ENCODE measurements at places on chromosomes 6 and 20. TPM values are rescaled to one million over a fixed set of nuclear protein-coding genes. Genes with fewer than 3 reads are reported as not detected.

The CLVS2 gene
- polyA plus RNA-seq, result 0.78 TPM

The POLR3F gene
- polyA plus RNA-seq, result 17.0 TPM

The ZBTB9 gene
- 11.5 TPM for polyA plus RNA-seq

The PLA2G7 gene
- polyA plus RNA-seq, result 1.2 TPM

The PACSIN1 gene
- 0.24 TPM for polyA plus RNA-seq

The NKX2-2 gene
- 0.18 TPM for polyA plus RNA-seq

The TFAP2D gene
- not detected for polyA plus RNA-seq

The CALHM6 gene
- polyA plus RNA-seq, result 2.1 TPM

The JPH2 gene
- 1.2 TPM for polyA plus RNA-seq

The SRMS gene
- 0.21 TPM for polyA plus RNA-seq

The CAPN11 gene
- polyA plus RNA-seq, result 0.28 TPM

The WFDC5 gene
- not detected for polyA plus RNA-seq

The PIGT gene
- 72.8 TPM for polyA plus RNA-seq

The AKAP12 gene
- polyA plus RNA-seq, result 123 TPM

The ULBP3 gene
- polyA plus RNA-seq, result 11.8 TPM

The VPS16 gene
- 37.6 TPM for polyA plus RNA-seq

The CST4 gene
- polyA plus RNA-seq, result not detected

The SMPDL3A gene
- 51.3 TPM for polyA plus RNA-seq

The HMGA1 gene
- polyA plus RNA-seq, result 165 TPM

The OR10C1 gene
- not detected for polyA plus RNA-seq

The RGS17 gene
- polyA plus RNA-seq, result 2.7 TPM

The BPIFB4 gene
- not detected for polyA plus RNA-seq

The GNAS-AS1 gene
- polyA plus RNA-seq, result 0.92 TPM

The ZC3H12D gene
- 0.61 TPM for polyA plus RNA-seq

The LTB gene
- polyA plus RNA-seq, result 3.7 TPM

Measured in left lung (tissue), 14 donors.